ENCODE measurements at places on chromosomes 7 and 10.

DNA sequence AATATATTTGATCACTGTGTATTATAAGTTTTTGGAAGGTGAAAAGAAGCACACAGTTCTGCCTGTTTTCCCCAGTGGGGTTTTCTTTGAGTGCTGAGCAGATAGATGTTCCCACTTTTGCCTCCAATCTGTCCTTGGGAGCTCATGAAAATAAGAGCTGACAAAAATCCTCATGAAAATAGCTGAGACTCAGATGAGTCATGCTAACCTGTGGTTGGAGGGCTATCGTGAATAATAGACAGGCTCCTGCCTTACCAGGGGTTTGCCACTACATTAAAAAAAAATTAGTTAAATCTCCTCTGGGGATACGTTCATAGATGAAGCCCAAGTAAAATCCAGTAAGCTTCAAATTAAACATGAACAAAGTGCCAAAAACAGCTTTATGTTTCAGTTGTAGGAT is 10.9 kb upstream of the AOAH start:
- peak; percentile 61 for DNase-seq

- peak; percentile 6 for DNase-seq
Measured at GRCh38 chr7:121366852-121367431, 29.2 kb downstream of the FAM3C start.

- no peak for DNase-seq
Measured at GRCh38 chr7:128029405-128029995, 1.7 kb downstream of the LRRC4 start.

- DNase-seq: no peak
Measured at GRCh38 chr10:77592510-77592909, 45.1 kb downstream of the KCNMA1 start.

- no peak for DNase-seq
Measured at GRCh38 chr10:48460182-48460581, 144.7 kb downstream of the ARHGAP22 start.

DNA sequence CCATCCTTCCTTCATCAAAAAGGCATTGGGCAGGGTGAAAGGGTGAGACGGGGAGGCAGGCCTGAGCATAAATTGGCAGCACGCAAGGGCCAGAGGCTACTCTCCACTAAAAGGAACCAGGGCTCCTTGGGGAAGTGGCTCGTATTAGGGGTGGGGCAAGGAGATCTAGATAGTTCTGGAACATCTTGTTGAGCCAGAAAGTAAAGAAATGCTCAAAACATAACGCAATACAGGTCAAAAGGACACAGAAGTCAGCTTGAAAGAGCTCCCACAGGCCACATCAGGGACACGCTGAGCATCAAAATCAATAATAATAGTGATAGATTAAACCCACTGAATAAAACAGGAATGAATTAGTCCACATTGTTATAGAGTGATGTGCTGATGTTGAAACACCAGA is 203.1 kb downstream of the ELMO1 start:
- no peak for DNase-seq

GRCh38 chr10:100793055-100793454 is 47.7 kb downstream of the PAX2 start:
- DNase-seq: no peak

DNA sequence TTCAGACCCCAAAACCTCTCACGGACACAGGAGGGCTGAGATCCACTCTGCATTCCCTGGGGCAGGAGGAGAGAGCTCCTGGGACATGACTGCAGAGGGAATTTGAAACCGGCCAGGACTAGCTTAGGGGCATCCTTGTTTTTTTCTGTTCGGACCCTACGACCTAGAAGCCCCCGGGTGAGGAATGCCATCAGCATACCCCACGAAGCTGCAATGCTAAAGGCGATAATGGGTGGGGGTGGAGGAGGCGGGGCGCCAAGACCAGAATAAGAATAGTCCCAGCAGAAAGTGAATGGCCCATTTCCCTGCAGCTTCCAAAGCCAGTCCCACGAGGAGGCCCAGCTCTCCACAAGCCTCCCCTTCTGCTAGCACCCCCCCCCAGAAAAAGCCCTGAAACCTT is 4.0 kb downstream of the PDGFA start:
- DNase-seq: no peak

- DNase-seq: no peak
Measured at GRCh38 chr10:117532451-117533107, 10.0 kb upstream of the EMX2 start.

DNA sequence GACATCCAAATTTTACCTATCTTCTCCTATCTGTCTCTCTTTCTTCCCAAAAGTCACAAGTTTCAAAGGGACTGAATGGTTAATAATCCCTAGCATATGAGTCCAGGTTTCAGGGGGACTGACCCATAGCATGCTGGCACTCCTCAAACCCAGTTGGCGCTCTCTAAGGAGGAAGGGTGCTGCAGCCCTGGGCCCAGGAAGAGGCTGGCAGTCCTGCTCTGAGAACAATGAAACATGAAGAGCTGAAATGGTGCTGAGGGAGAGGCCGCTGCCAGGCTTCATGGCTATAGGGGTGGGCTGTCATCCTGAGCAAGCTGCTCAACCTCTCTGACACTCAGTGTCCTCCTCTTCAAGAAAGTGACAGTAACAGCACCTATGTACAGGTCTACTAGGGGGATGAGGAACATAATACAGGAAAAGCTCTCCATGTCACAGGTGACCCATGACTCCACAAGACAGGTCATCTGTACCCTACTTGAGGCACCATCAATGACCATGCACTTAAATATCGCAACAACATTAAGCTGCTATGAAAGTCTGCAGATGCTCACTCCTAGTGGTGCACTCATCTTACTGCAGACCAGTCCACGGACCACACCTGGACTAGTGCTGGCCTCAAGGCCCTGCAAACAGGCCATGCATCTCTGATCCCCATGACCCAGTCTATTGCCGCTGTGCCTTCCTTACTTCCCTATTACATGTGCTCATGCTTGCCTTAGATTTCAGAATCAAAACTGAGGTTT is 17.0 kb downstream of the COBL start:
- no peak for DNase-seq

GRCh38 chr7:29086545-29086944 is 59.8 kb downstream of the CPVL start:
- no peak for DNase-seq

- no peak for DNase-seq
Measured at GRCh38 chr7:121372376-121373010, 23.6 kb downstream of the FAM3C start.

DNA sequence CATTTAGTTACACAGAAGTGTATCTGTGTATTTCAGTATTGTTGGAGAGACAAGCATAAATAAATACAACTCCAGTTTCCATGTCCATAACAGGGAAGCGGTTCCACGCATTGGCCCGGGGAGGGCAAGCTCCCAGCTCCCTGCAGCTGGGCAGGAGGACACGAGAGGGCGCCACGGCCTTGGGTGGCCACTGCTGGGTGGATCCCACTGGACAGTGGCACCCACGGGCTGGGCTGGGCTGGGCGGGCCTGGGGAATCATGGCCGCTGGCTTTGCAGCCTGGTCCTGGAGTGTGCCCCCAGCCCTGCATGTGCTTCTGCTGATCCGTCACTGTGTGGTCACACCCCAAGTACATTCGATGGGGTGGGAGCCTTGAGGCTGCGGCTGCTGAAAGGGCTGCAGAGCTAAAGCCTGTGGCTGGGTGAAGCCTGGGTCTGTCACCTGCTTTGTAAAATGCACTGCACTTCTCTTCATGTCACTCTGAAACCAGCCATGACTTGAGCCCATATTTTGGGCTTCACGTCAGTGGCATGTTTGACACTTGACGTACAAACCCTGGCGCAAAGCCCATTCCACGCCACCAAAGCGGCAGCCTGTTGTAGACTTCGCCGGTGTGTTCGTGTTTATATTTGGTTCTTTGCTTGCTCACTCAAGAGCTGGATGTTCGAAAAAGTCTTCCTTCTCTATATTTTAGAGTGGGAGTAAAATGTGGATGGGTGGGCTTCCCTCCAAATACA is 27.5 kb downstream of the LRRC27 start:
- no peak for DNase-seq

DNA sequence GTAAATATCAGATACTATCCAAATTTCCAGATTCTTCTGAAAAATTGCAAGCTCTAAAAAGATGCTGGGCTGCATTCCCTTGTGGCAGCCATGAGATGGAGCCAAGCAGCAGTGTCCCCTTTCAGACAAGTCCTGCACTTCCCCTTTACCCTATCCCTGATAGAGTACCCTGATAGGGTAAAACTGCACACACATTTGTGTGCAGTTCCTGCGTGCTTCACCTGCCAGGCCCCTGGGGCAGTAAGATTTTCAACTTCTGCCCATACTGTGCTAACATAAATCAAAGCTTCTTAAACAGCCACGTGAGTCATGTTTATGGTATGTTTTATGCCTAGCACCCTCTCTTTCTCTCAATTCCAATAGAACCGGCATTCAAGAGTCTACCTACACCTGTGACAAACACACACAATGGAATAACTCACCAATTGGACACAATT is 52.2 kb downstream of the IFIT5 start:
- DNase-seq: peak; percentile 23

DNA sequence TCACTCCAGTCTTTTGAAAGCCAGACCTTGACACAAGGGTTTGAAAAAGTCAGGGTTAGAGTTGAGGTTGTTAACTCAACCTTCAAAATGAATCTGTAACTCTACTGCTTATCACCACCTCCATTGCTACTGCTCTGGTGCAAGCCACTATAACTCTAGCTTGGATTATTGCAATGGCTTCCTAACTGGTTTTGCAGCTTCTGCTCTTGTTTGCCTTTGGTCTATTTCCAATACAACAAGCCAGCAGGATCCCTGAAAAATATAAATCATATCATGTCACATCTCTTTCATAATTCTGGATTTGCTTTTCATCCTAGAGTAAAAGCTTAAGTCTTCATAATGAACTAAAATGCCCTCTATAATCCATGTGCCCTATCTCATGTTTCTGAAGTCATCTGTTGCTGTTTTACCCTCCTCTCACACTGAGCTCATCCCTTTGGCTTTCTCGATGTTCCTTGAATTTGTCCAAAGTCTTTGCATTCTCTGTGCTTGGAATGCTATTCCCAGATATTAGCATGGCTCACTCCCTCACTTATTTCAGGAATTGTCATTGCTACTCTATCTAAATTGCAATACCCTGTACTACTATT is 10.9 kb downstream of the TAS2R60 start:
- no peak for DNase-seq

GRCh38 chr7:143485500-143485899 is 7.8 kb downstream of the TAS2R41 start:
- peak; percentile 67 for DNase-seq

GRCh38 chr10:23469596-23470237 is 30.8 kb downstream of the OTUD1 start:
- no peak for DNase-seq

DNA sequence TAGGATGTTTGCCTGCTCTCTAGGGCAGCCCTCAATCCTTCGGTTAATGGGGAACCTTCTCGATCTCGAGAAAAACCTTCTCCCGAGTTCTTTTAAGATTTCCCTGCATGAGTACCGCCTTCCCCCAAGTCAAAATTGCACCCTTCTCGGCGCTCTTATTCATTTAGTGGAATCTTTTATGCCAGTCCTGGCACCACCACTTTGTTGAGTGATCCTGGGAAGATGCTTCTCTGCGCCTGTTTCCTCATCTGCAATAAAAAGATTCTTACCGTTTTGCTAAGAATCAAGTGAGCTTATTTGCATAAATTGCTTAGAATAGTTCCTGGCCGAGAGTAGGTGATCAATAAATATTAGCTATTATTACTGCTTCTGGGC is 697 bp downstream of the ARPC1A start:
- no peak for DNase-seq

DNA sequence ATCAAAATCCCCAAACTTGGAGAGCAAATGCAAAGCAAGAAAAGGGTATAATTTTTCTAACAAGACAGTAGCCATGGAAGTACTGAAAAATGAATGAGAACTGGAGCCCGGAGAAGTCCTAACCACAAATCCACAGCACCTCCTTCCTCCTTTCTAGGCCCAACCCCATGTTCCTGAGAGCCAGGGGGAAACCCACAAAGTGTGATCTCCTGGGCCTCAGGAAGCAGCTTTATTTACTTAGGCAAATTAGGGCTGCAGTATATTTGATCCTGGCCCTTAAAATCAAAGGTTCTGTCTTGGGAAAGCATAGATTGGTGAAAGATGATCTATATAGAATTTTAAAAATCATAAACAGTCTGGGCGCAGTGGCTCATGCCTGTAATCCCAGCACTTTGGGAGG is 103.0 kb downstream of the DOCK4 start:
- peak; percentile 30 for DNase-seq

- DNase-seq: no peak
Measured at GRCh38 chr7:32023376-32023775, 46.8 kb downstream of the PDE1C start.

GRCh38 chr7:5382281-5382892 is 41.2 kb downstream of the TNRC18 start:
- no peak for DNase-seq
